ENCODE measurements at places on chromosomes 4 and X.

GRCh38 chr4:153481478-153481877, 15.3 kb downstream of the TMEM131L start:
- no peak for DNase-seq

- no peak for DNase-seq
These were observed 840 bp downstream of the GUF1 start for GRCh38 chr4:44679060-44679459.

DNA sequence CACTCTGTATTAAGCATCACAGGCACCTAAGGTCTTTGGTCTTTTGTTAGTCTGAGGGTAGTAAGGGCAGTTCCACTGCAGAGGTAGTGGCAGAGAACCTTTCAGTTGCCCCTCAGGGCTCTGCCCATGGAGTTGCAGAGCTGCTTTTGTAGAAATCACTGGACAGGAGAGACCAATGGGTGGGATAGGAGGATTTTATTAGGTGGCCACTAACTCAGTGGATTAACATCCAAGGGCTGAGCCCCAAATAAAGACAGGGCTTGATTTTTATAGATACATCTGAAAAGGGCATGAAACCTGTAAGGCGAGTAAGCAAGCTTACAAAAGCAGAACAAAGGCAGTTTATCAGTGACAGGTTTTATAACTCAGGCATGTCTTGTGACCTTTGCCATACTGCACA, 1035.4 kb downstream of the SH3BGRL start:
- DNase-seq, result no peak

GRCh38 chr4:134276476-134276875, 74.9 kb upstream of the PABPC4L start:
- no peak for DNase-seq

- DNase-seq, result no peak
These were observed 591.7 kb downstream of the CCSER1 start for GRCh38 chr4:90718931-90719330.

DNA sequence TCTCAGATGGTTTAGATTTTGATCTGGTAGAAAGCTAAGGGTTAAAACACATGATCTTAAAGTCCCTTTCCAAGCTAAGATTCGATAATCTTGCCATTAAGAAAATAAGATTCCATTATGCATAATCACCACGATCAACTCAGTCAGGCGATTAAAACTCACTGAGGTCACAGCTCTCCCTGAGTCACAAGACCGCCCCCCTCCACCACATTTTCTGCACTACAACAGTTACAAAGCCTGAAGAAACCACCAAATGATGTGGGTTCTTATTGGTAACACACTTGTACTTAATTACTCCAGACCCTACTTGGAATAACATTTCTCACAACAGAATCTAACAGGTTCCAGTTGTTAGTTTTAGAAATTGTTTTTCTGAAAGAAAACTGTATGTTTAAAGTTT, 62.8 kb downstream of the SH3KBP1 start:
- peak; percentile 50 for DNase-seq

GRCh38 chr4:54423066-54423465, 194.0 kb downstream of the PDGFRA start:
- DNase-seq, result peak; percentile 66

DNA sequence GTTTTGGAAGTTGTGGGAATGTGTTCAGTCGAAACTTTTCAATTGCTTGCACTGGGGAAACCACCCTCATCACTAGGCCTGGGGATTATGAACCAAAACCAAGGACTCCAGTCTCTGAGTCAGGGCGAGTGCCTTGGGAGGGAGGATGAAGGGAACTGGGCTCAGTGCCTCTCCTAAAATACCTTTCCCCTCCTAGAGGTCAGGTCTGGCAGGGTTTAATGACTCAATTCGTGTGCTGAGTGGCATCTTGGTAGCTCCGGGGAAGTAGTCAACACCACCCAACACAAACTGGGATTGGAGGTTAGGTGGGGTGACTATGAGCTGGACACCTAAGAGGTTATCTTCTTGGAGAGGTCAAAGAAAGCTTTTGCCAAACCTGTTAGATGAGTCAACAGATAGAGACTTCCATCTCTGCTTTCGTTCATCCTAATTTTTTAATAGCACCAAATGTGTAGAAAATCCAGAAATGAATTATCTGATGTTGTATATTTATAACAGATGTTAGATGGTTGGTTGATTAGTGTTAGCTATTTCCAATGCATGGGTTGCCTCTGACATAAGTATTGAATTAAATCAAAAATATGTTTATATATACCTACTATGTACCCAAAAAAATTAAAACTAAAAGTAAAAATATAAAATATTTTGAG, 202.8 kb downstream of the SHROOM3 start:
- DNase-seq, result no peak

- DNase-seq, result peak; percentile 78
These were observed 151.4 kb upstream of the USP9X start for GRCh38 chrX:40933706-40934425.

- no peak for DNase-seq
These were observed 134.2 kb downstream of the SHROOM3 start for GRCh38 chr4:76569225-76569624.

DNA sequence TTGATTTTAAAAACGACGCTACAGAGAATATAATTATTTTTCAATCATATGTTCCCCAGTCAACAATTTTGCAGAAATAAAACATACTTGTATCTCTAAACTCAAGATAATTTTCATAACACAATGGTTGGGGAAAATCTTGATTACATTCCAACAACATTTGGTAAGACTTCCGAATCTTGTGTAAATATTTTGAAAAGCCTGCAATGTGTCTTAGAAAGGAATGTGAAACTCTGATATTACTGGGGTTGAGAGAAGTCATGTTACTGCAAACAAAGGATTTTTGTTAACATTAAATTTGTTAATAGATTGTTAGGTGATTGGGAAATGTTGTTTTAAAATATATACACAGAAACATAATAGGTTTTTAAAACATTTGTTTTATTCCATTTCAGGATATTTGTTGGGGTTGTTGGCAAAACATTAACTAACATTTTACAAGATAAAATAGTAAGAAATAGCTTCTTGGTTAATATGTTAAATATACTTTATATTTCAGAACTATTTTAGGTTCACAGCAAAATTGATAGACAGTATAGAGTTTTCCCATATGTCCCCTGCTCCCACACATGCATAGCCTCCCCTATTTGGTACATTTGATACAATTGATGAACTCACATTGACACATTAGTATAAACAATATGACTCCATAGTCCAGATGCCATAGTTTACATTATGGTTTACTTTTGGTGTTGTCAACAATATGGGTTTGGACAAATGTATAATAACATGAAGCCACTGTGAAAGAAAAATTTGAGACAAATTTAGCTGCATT, 218.6 kb upstream of the FAM47A start:
- DNase-seq, result peak; percentile 24

DNA sequence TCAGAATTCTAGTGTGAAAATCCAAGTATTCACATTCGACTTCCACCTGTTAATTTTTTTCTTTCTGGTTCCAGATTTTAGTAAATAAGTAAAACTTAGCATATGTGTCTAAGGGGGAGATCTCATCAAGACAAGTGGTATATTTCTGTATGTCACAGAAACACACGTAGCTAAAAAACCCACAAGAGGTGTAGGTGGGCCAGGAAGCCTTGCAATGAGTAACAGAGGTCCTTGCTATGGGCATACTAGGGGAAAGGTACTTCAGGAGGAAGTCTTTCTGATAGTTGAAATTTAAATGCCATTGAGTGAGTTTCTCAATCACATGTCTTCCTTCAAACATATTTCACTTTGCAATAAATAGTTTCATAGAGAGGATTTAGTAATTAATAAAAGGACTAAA, 315.8 kb downstream of the MID1IP1 start:
- DNase-seq, result no peak

DNA sequence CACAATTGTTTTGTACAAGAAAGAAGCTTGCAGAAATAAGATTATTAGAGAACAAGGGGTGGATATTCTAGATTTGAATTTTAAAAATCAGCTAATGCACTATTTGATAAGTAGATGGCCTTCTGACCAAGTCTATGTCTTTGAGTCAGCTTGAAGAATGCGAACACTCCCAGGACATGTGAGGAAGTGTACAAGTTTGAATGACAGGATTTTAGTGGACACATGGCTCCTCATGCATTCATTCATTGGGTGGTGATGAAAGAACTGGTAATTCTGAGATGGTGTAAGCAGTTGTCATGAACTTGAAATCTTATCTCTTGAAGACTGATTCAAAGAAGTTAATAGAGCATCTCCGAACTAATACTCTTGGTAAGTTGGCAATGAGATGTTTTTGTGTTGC, 548.2 kb upstream of the CNKSR2 start:
- no peak for DNase-seq

DNA sequence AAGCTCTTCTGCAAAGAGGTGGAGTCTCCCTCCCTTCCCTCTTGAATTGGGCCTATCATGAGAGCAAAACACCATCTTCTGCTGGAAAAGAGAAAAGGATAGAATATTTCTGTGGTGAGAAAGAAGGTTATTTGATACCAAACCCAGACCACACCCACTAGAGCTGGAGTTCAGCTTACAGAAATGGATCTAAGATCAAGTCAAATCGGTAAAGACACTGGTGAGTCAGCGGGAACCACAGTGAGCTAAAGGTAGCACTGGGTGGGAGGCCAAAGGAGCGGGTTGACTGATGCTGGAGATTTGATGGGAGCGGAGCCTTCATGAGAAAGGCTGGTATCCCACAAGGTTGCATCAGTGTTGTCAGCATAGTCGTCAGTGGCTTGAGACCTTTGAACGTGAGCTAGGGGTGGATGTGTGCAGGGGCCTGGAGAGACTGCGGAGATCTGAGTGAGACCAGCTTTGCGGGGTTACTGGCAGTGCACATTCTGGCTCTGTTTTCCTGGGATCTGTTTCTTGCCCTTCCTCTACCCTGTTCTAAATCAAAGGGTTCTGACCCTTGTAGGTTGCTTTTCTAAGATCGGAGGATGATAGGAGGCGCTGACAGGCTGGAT, 106.4 kb upstream of the SCOC start:
- DNase-seq, result peak; percentile 72

DNA sequence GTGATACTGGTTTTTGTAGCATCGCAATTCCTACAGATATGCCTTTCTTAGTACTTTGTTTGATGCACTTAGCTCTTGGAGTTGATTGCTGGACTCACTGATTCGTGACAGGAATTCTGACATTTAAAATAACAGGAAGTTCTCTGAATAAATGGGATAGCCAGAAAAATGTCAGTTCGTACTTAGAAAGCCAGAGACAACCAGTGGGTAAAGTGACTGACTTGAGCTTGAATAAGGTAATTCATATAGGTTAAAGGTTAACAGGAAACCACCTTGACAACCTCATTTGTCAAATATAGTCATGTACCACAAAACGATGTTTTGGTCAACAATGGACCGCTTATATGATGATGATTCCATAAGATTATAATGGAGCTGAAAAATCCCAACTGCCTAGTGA, 181.4 kb downstream of the RPA4 start:
- no peak for DNase-seq

GRCh38 chr4:141179474-141180373, 41.0 kb upstream of the ZNF330 start:
- no peak for DNase-seq

- peak; percentile 73 for DNase-seq
These were observed 331.8 kb upstream of the TENM3 start for GRCh38 chr4:181911420-181911819.

DNA sequence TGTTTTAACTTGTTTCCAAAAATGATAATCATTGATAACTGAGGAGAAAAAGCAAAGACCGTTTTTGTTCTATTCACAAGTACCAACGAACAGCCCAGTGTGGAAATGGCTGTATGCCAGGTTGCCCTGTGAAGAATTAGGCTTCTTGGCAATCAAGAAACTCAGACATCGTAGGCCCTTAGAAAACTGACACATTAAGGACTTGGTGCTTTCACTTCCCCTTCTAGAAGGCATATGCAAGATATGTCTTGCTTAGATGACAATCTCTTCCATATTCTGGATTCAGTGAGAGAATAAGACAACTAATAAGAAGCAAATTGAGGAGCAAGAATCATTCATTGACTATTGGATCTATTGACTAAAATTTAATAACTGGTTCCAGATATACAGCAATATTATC, 56.6 kb downstream of the ANAPC10 start:
- DNase-seq, result no peak

- no peak for DNase-seq
These were observed 340.0 kb upstream of the MAGEB16 start for GRCh38 chrX:35458142-35458541.

GRCh38 chrX:45344594-45344993, 143.9 kb upstream of the DIPK2B start:
- DNase-seq, result peak; percentile 94

- DNase-seq, result no peak
These were observed 28.4 kb downstream of the PLS3 start for GRCh38 chrX:115589419-115589818.

DNA sequence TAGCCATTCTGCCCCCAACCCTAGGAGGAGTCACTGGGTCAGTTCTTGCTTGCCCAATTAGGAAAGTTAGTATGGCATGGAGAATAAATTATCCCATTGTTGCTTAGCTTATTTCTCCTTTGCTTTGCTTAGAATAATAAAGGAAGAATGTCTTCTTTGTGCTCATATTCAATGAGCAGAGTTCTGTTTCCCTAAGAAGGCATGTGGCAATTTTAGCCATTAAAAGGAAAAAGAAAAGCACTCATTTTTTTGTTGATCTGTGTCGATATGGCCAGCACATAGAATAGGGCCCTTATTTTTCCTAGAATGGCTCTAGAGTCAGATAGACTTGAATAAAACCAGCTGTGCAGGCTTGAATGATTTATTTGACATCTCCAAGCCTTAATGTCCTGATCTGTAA, 166.4 kb upstream of the PPARGC1A start:
- no peak for DNase-seq

DNA sequence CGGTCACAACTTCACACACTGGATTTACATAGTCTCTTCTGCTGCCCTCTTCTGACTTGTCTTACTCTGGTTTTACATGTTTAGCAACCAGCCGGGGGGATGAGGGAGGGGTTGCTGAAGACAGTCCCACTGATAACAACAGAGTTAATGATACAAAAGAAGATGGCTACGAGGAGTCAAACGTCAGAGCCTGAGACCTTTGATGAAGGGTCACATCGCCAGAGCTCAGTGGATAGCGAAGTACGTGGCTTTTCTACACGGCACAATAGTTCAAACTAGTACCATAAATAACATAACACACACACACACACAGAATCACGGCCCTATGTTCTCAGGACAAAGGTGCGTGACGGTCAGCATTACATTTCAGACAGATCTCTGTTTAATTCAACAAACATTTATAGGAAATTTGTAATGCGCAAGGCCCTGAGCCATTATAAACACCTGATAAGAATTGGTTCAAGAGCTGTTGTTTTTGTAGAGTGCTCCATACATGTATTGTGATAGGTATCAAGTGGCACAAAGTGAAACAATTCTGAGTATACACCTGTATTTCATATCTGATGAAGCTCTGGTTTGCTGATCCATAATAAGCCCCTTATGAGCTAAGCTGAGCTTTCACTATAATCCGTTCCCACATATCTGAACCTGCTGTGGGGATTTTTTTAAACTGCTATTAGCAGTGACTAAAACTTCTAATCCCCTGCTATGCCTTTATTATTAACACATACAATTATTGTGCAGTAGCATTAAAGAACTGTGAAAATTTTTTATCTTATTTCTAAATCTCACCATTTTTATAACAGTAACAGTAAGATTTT, 100.0 kb downstream of the NR3C2 start:
- no peak for DNase-seq

GRCh38 chr4:82919386-82919785, 18.9 kb downstream of the THAP9 start:
- no peak for DNase-seq

All from fibroblast of skin of back (primary cell).